ENCODE measurements at places on chromosomes 5 and 9.

GRCh38 chr5:24331531-24331930, 313.2 kb downstream of the CDH10 start:
- no peak for DNase-seq

GRCh38 chr5:27015758-27016157, 22.6 kb downstream of the CDH9 start:
- DNase-seq = no peak

DNA sequence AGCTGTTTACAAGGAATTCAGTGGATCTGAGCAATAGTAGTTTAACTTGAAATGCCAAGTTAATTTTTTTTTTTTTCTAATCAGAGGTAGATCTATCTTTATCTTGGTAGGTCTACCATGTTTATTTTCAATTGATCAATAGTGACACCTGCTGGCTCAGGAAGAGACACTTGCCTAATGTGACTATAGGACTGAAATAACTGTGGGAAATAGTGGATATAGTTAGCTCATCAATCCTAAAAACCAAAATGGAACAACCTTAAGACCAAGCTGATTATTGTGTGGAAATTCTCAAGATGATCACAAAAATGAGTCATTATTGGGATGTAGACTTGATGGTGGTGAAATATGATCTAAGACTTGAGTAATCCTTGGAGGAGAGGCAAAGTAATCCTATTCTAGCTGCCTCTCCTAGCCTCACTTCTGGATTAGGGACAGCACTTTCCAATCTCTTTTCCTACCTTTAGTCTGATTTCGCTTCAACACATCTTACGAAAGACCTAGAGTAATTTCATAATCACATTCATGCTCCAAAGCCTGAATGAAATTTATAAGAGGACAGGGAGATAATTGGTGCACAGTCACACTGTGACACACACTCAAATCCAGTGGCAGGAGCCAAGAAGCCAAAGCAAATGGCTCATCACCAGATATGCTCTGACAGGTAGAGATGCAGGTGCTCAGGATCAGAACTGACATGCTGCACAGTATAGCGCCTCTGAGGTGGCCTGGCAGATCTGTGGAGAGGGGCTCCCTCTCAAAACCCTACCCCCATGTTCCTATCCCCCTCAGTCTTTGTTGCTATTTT, 156.3 kb downstream of the HMHB1 start:
- DNase-seq = no peak

DNA sequence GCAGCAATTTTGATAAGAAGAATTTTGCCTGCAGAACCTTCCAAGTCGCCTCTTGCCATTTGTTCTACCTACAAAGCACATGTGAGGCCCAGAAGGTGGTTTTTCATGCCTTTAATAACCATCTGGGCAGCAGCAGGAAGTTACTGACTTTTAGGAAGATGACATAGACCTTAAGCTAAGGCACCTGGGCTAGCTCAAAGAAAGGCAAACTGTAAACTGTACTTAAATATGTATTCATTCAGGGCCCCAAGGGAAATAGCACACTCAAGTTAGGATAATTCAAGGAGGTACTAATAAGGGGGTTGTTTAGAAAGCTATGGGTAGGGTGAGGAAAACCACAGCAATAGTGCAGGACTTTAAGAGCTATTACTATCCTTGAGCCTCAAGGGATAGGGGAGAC, 57.3 kb upstream of the HSPB3 start:
- DNase-seq = no peak

- DNase-seq = no peak
Observed at GRCh38 chr5:121638126-121638525, 213.6 kb upstream of the FTMT start.

DNA sequence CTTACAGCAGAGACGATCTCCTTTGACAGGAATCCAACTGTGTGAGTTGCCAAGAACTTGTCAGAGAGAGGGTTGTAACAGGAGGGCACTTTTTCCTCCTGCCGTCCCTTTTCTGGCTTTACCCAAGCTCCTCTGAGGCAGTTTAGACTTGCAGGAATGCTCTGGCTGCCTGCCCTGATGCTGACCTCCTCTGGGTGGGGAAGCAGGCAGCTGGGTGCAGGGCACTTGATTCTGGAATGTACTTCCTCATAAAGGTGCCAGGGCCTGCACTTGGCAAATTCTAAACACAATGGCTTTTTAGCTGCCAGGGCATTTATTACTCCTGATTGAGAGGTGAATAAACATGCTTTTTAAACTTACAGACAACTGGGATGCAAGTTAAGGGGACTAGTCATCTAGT, 190.4 kb downstream of the EPB41L4A start:
- no peak for DNase-seq
